Glomerular endothelial cell (primary cell): ENCODE measurements at places on chromosomes 2 and 18.

- DNase-seq: no peak
Measured at GRCh38 chr2:50448556-50448955, 583.4 kb downstream of the NRXN1 start.

GRCh38 chr2:47303341-47304148, 99.4 kb upstream of the MSH2 start:
- no peak for DNase-seq

DNA sequence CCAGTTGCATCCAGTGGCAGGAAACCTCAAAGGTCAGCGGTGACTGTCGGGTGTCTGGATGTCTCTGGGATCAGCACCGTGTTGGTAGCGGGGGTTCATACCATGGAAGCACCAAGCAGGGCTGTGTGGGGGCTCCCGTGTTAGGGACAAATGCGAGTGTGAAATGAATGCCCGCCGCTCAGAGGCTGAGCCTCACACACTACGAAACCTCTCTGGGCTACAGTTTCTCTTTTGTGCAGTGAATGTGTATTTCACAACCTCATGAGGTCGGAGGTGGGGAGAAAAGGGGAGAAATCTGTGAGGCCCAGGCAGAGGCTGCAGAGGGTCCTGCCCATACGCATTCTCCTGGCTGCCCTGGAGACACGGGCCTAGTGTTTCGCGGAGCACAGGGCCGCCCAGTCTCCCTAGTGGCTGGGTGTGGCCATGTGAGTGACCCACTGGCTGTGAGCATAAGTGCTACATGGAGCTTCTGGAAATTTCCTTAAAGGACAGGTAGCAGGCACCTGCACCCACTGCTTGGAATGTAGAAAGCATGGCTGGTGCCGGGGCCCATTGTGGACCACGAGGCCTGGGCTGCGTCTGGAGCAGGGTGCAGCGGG, 138.0 kb upstream of the GLI2 start:
- no peak for DNase-seq

GRCh38 chr2:275466-275865, 10.7 kb downstream of the ACP1 start:
- DNase-seq: no peak
